ENCODE measurements at places on chromosomes 16 and 17. TPM values are rescaled to one million over a fixed set of nuclear protein-coding genes. Genes with fewer than 3 reads are reported as not detected.

AANAT gene
- not detected for total RNA-seq

HOXB8 gene
- 0.98 TPM for total RNA-seq

HOXB7 gene
- 8.1 TPM for total RNA-seq

CD300LB gene
- total RNA-seq = 1.2 TPM

PDILT gene
- not detected for total RNA-seq

NPW gene
- total RNA-seq = 0.36 TPM

DPEP2 gene
- total RNA-seq = 4.4 TPM

ITGAD gene
- total RNA-seq = 0.89 TPM

EVPLL gene
- not detected for total RNA-seq

RAMP2 gene
- 67.5 TPM for total RNA-seq

NPIPA8 gene
- 1.6 TPM for total RNA-seq

SLC5A11 gene
- total RNA-seq = not detected

DVL2 gene
- 49.1 TPM for total RNA-seq

NPIPB8 gene
- total RNA-seq = 7.5 TPM

ARL5C gene
- not detected for total RNA-seq

CDYL2 gene
- total RNA-seq = 5.7 TPM

GPR179 gene
- total RNA-seq = 0.22 TPM

ZNF423 gene
- 25.3 TPM for total RNA-seq

CSH1 gene
- not detected for total RNA-seq

CBFA2T3 gene
- total RNA-seq = 8.2 TPM

WNT9B gene
- not detected for total RNA-seq

HAP1 gene
- 0.09 TPM for total RNA-seq

COIL gene
- 13.7 TPM for total RNA-seq

SERPINF2 gene
- total RNA-seq = 3.2 TPM

TPPP3 gene
- 12.5 TPM for total RNA-seq

CIITA gene
- 51.9 TPM for total RNA-seq

RHBDF1 gene
- total RNA-seq = 116 TPM

CYLD gene
- 52.2 TPM for total RNA-seq

SCIMP gene
- total RNA-seq = 4.9 TPM

SLC13A5 gene
- 0.62 TPM for total RNA-seq

RGS11 gene
- 48.9 TPM for total RNA-seq

GFOD2 gene
- 16.8 TPM for total RNA-seq

CLDN6 gene
- not detected for total RNA-seq

OR3A1 gene
- total RNA-seq = not detected

GGA3 gene
- total RNA-seq = 75.0 TPM

HIGD1B gene
- total RNA-seq = 5.8 TPM

INCA1 gene
- total RNA-seq = 1.6 TPM

RDM1 gene
- not detected for total RNA-seq

CCL11 gene
- total RNA-seq = 0.67 TPM

AKTIP gene
- total RNA-seq = 42.8 TPM

ALOX12 gene
- total RNA-seq = not detected

TPSAB1 gene
- 11.5 TPM for total RNA-seq

CMTM2 gene
- 1.5 TPM for total RNA-seq

RASD1 gene
- total RNA-seq = 58.6 TPM

Measured in sciatic nerve (tissue), 2 donors.